ENCODE measurements at places on chromosomes 12 and 14.

DNA sequence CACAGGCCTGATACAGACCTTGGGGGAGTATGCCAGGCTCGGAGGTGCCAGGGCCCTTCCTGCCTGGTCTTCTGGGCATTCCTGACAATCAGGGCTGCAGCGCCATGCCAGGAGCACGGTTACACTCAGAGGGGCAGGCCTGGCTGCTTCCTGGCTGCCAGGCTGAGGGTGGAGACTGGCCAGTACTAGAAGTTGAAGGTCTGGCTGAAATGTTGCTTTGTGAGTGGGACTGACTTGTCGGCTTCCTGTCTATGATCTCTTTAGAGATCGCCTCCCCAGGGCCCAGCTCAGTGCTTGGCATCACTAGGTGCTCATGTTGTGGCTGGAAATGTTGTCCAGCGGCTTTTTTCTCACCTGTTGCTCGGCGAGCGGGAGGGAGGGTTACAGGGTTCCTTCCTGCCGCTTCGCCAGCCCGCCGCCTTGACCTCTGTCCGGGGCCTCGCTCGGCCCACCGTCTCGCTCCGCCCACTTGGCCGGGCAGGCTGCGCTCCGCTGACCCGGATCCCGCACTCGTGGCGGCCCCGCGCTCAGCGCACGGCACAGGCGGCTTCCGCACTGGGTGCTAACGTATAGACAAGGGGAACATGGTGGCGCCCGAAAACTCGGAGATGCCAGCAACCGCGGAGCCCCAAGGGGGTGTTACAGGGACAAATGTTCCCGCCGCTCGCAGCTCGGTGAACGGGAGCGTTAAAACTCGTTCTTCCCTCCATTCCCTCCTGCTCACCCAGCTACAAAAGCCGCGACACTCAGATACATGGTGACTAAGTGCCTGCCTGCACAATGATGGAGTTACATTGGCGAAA is 32.6 kb downstream of the PAPLN start:
- DNase-seq, result no peak

GRCh38 chr14:88611878-88612277 is 49.0 kb downstream of the ZC3H14 start:
- no peak for DNase-seq

- no peak for DNase-seq
Observed at GRCh38 chr12:22874151-22874550, 249.2 kb downstream of the ETNK1 start.

DNA sequence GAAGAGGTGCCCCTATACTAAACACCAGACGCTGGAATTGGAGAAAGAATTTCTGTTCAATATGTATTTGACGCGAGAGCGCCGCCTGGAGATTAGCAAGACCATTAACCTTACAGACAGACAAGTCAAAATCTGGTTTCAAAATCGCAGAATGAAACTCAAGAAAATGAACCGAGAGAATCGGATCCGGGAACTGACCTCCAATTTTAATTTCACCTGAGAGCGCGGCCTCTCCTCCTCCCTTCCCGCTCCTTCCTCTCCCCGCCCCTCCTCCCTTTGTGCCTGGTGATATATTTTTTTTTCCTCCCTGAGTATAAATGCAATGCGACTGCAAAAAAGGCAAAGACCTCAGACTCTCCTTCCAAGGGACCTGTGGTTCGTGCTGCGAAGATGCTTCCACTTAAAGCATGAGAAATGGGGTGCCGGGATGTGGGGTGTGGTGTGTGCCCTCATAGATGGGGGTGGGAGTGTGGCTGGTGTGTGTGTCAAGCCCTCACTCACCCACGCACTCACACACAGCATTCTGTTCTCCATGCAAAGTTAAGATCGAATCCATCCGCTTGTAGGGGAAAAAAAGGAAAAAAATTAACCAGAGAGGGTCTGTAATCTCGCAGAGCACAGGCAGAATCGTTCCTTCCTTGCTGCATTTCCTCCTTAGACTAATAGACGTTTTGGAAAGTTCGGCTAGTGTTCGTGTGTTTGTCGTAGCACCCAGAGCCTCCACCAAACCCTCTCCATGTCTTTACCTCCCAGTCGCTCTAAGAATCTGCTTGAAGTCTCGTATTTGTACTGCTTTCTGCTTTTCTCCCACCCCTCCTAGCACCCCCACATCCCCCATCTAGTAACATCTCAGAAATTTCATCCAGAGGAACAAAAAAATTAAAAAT is 4.5 kb downstream of the HOXC10 start:
- DNase-seq, result peak; percentile 23

GRCh38 chr12:84803661-84804060 is 108.9 kb downstream of the SLC6A15 start:
- DNase-seq, result no peak

DNA sequence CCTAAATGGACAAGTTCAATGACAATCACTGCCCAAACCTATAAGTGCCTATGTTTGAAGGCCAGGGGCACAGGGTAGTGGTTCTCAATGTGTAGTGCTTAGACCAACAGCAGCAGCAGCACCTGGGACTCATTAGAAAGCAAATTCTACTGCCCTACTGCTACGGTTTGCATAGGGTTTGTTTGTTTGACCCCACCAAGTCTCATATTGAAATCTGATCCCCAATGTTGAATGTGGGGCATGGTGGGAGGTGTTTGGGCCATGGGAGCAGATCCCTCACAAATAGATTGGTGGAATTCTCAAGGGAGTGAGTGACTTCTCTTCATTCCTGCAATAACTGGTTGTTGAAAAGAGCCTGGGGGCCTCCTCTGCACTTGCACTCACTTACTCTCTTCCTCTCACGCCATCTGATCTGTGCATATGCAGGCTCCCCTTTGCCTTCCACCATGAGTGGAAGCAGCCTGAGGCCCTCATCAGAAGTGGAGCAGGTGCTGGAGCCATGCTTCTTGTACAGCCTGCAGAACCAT is 39.5 kb downstream of the PPM1H start:
- no peak for DNase-seq

DNA sequence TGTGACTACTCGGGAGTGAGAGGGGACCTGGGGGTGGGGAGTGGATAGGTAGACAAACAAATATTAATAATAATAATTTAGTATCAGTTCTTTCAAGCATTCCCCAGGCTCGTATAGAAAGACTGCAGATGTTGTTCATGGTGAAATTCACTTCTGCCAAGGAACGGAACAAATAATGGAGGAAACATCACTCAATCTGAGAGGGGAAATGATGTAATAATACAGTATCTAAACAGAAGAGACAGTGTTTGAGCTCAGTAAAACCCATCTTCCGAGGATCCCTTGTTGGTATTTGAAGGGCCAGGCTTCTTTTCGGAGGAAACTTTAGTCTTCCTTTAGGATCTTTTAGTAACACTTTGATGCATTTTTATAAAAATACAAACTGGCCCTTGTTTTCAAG is 114.2 kb downstream of the KCNK10 start:
- DNase-seq, result no peak

GRCh38 chr12:116773276-116773731 is 35.2 kb downstream of the RNFT2 start:
- no peak for DNase-seq

GRCh38 chr14:57174466-57174865 is 94.2 kb downstream of the EXOC5 start:
- DNase-seq, result no peak

GRCh38 chr12:10191865-10192264 is 13.0 kb downstream of the TMEM52B start:
- DNase-seq, result no peak

DNA sequence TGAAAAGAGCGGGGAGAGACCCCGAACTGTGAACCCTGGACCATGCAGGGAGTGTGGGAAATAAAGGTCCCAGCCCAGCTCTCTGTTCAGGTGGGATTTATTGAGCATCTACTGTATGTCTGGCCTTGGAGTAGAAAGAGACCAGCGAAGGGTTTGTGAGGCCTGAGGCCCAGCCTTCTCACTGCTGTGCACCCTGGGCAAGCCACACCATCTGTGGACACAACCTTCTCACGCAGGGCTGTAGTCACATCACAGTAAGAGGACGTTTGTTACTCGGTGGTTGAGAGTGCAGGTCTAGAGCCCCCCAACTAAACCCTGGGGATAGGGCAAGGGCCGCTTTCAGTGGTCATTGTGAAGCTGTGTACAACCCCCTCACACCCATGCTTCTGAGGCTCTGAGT is 18.2 kb downstream of the FAM222A start:
- DNase-seq, result no peak

GRCh38 chr12:68915055-68915454 is 17.9 kb downstream of the CPM start:
- DNase-seq, result no peak

DNA sequence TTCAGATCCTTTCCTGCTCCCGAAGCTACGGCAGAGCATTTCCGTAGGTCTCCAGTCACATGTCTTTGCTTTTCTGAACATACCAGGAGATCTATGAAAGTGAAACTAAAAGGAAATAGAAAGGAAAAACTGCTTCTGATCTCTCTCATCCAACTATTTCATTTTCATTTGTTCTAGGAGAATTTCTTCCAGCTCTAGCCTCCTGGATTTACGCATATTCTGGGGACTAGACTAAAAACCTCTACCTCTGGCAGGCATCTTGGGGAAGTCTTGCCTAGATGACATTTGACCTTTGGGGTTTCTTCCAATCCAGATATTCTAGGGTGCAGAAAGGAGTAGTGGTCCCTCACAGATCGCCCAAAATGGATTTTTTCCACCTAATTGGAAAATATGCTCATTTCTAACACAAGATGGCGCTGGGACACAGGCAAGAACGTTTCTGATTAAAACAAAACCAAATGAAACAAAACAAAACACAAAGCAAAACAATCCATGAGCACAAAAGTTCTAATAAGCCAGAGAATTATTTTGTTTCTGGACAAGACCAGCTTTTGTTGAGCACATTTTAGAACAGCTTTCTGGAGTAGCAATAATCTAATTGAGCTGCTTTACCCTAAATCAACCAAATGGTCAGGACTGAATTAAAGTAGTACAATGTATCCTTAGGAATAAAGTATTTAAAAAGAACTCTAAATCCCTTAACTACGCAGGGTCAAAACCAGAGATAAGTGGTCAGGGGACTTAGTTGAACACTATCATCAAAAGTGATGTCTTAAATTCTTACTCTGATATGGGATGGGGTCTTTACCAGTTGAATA is 12.3 kb upstream of the PARP11 start:
- peak; percentile 78 for DNase-seq

- no peak for DNase-seq
Observed at GRCh38 chr12:89357297-89357730, 5.0 kb upstream of the DUSP6 start.

- no peak for DNase-seq
Observed at GRCh38 chr14:95597784-95598211, 62.9 kb downstream of the GLRX5 start.

GRCh38 chr12:109624467-109624866 is 50.9 kb downstream of the MVK start:
- no peak for DNase-seq

DNA sequence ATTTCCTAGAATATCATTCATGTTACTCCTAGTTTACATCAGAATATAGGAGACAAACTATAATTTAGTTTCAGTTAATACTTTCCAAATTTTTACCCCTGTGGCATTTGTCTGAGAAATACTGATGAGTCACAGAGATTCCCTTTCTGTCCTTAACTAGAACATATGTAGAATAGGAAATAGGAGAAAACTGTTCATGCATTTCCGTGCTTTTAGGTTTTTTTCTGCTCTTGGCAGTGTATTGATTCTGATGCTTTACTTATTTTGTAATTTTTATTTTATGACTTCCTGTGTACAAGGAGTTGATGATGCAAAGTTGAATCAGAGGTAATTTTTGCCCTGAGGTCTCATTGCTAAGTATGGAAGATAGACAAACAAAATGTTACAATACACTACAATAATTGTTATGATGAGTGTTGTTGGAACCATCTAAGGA is 23.0 kb downstream of the MNAT1 start:
- no peak for DNase-seq

DNA sequence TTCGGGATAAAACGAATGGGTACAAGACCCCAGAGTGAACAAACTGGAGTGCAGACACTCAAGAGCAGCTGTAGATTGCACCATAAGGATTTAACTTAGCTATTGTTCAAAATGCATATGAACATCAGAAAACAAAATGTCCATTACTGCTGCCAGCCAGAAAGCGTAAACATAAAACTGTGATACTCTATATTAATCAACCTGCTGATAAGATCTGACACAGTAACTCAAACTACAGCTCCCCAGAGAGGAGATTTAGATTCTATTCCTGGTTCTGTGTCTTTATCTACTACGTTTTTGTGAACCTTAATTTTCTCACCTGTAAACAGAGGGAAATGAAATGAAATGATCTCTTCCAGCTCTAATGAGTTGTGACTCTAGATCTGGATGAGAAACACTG is 22.3 kb downstream of the LRIG3 start:
- DNase-seq, result no peak

- no peak for DNase-seq
Observed at GRCh38 chr14:61498303-61498702, 176.9 kb downstream of the PRKCH start.

- no peak for DNase-seq
Observed at GRCh38 chr14:44586910-44587309, 79.8 kb upstream of the FSCB start.

DNA sequence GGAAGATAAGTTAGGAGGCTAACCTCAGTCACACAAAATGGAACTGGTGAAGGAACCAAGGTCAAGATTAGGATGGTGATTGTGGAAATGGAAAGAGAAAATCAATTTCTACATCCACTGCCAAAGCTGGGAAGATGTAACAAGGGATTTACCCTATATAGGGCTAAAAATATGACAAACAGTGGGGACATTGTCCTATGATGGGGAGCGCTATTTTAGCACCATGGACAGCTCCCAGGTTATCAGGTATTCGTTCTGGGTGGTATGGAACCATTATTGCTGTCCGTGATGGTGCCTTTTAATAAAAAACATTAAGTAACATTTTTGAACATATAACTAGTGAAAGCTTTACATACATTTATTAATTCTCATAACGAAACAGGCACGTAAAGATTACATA is 124.0 kb downstream of the NDUFA12 start:
- DNase-seq, result no peak

DNA sequence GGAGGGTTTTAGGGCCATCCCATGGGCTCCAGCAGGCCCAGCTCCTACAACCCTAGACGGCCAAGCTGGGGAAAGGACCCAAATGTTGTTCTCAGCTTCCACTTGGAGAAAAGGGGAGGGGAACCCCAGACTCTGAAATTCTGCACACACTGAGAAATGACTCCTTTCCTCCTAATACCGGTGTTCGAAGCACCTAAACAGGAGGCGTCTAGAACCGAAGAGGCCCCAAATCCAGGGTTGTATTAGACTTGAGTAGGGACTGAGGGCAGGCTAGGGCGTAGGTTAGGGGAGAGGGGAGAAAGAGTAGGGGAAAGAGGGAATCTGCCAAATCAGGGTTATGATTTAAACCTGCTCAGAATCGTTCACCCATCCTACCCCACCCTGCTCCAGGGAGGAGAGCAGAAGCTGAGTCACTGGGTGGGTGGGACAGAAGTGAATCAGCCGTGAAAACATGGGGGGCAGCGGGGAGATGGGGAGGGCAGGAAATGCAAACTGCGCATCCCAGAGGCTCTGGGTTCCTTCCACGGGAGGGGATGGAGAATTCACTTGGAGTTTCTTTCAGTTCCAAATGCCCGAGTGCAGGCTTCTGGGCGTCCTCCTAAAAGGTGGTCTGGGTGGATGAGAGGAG is 1.0 kb downstream of the IGFBP6 start:
- DNase-seq, result peak; percentile 11

DNA sequence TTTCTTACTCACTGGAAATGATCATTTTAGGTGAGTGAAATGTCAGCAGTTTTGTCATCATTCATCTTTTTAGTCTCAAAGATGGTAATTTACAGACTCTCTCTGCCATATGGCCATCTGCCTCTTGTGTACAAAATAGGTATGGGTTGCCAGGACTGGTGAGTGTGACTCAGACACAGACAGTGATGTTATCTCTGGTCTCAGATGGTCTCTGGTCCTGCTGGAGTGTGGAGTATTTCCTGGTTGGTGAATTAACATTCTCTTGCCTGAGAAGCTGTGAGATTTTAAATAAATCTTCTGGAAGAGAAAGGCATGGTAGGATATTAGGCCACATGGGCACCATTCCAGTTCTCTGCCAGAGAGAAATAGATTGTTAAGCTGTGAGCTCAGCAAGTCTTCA is 207.0 kb downstream of the ATP23 start:
- no peak for DNase-seq
